ENCODE measurements at places on chromosomes 4 and X.

DNA sequence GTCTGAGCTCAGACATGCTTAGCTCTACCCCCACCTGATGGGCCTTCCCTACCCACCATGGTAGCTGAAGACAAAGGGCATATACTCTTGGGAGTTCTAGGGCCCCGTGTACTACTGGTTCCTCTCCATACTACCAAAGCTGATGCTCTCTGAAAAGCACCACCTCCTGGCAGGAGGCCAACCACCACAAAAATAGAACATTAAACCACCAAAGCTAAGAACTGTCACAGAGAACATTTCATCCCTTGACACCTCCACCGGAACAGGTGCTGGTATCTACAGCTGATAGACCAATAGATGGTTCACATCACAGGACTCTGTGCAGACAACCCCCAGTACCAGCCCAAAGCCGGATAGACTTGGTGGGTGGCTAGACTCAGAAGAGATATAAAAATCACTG is 13.4 kb downstream of the EDA2R start:
- no peak for DNase-seq

DNA sequence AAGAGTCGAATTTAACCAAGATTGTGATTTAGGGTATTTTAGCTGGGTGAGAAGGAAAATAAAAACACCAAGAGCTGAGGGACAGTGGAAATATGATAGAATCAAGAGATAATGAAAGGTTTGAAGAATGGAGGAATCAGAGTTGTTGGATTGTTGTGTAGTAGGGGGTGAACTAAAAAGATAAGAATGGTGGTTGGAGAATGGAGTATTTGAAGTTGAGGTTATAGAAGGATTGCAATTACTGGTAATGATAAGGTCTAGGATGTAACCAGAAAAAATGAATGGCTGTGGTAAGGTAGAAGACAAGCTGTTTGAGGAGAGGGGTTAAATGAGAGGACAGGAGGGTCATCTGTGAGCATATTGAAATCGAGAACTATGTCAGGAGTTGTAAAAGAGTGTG is 4.5 kb downstream of the ABCE1 start:
- no peak for DNase-seq

DNA sequence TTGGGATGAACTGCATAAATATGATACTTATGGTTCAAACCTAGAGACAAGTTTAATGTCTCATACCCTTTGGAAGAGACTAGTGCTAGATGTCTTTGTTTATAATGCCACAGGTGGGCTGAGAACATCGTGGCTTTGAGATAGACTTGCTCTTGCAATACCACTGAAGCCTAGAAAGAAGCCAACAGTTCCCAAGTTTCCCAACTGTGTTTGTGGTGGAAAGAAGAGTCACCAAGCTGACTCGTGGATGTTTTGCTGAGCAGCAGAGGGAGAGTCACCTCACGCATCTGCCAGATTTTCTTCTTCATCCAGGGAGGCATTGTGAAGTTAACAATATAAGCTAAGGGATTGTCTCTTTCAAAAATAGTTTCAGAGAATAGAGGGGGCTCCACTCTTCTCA is 1076.2 kb downstream of the C4orf33 start:
- DNase-seq = no peak

DNA sequence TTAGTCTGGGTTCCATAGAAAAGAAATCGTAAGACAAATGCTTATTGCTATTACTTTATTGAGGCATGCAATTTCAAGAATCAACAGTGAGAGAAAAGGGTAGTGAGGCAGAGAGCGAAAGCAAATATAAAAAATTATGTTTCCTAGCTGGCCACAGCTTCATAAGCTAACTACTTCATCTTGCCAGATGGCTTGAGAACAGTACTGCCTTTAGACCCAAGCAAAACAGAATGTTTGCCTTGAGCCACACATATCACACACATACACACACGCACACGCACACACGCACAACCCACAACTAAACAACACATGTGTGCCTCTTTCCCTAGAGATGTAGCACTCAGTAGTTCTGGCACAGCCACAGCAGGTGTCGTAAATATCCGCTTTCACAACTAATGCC is 31.6 kb upstream of the NR0B1 start:
- no peak for DNase-seq

DNA sequence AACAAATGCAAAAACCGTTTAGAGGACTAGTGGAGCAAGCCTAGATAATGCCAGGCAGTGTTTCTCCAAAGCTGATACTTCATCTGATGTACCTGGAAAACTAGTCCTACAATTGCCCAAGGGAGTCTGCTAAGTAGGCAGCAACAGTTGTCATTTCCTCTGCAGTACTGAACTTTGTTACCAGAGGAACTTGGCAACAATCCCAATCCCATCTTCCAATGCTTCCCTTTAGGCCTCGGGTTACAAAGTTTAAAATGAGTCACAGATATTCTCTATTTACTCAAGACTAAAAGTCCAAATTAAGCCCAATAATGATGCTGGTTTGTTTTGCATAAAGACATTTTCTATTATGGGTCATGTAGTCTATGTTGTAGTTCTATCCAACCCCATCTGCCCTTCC is 120.0 kb upstream of the GLRA2 start:
- no peak for DNase-seq

GRCh38 chrX:38649221-38649620 is 87.9 kb downstream of the TSPAN7 start:
- DNase-seq = no peak

GRCh38 chrX:47940448-47940847 is 63.3 kb downstream of the ZNF182 start:
- DNase-seq = no peak

All from NCI-H1417 treated with DMSO at 0.1 percent for 48 hours (cell line).